ENCODE measurements at places on chromosomes 1 and 21. TPM values are rescaled to one million over a fixed set of nuclear protein-coding genes. Genes with fewer than 3 reads are reported as not detected.

The TRAPPC10 gene
- total RNA-seq: 28.6 TPM

The CD2 gene
- not detected for total RNA-seq

The GSTM5 gene
- 4.1 TPM for total RNA-seq

The PLA2G2C gene
- not detected for total RNA-seq

The NBPF20 gene
- total RNA-seq: 10.0 TPM

The C8B gene
- not detected for total RNA-seq

The SAMSN1 gene
- total RNA-seq: 0.10 TPM

The DDAH1 gene
- 56.8 TPM for total RNA-seq

The SPRR1A gene
- not detected for total RNA-seq

The HTR1D gene
- total RNA-seq: not detected

The FCN3 gene
- total RNA-seq: not detected

The SPRR2F gene
- total RNA-seq: not detected

The ASCL5 gene
- not detected for total RNA-seq

The CD48 gene
- not detected for total RNA-seq

The RPTN gene
- total RNA-seq: not detected

The ABL2 gene
- total RNA-seq: 41.3 TPM

The IVL gene
- not detected for total RNA-seq

The DNAI4 gene
- total RNA-seq: 8.1 TPM

The FAM163A gene
- not detected for total RNA-seq

The FCRL6 gene
- not detected for total RNA-seq

The GNAT2 gene
- total RNA-seq: 0.33 TPM

The SLAMF9 gene
- total RNA-seq: 0.59 TPM

All from smooth muscle cell of the pulmonary artery (primary cell).